ENCODE measurements at places on chromosomes 5 and 9. TPM values are rescaled to one million over a fixed set of nuclear protein-coding genes. Genes with fewer than 3 reads are reported as not detected.
A peak's percentile ranks its signal among the peaks of the same experiment; 100 is the strongest.

DNA sequence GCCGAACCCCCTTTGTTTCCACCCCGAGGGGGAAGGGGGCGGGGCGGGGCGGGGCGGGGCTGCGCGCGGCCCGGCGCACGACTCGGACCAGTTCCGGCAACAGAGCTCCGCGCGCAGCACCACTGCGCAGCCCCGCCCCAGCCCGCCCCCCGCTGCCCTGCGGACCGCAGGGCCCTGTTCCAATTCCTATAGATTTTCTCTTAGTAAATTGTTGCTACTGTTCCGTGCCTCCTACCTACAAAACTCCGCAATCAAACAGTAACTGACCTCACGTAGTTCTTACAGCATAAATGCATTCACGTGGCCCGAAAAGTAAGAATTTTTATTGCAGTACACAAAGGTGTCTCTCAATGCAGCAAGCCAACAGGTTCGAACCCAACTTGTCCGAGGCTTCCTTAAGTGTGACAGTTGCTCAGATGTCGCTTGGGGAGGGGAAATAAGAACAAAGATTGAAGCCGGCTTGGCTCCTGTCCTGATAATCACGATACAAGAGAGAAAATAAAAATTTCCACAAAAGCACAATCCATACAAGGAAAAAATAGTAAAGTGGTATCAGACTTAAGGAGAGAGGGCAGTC is 1.2 kb upstream of the RNF38 start:
- DNase-seq, result no peak

Gene TMEM171
- total RNA-seq, result 0.34 TPM

Gene GPR150
- total RNA-seq, result 0.30 TPM

- no peak for DNase-seq
Observed at GRCh38 chr5:38832810-38833209, 13.0 kb upstream of the OSMR start.

Gene CSF1R
- 27.0 TPM for total RNA-seq

GRCh38 chr5:35134278-35135030 is 86.7 kb upstream of the AGXT2 start:
- no peak for DNase-seq

GRCh38 chr5:64158827-64159226 is 6.8 kb upstream of the RNF180 start:
- no peak for DNase-seq

DNA sequence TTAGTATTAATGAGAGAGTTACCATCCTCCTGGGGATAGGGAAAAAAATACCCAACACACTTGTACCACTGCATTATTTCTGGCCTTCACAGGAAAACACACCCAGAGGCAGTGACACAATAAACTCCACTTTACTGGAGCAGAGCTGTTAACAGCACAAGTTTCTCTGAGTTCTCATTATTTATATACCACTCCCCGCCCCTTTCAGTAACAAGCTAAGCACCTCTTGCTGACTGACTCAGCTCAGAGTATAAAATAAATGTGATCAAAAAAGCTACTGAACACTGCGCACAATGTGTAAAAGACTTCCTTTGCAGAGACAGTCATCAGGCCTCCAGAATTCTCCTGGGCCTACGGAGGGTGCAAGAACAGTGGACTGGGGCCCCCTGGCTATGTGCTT is 21.6 kb downstream of the KLF9 start:
- no peak for DNase-seq

DNA sequence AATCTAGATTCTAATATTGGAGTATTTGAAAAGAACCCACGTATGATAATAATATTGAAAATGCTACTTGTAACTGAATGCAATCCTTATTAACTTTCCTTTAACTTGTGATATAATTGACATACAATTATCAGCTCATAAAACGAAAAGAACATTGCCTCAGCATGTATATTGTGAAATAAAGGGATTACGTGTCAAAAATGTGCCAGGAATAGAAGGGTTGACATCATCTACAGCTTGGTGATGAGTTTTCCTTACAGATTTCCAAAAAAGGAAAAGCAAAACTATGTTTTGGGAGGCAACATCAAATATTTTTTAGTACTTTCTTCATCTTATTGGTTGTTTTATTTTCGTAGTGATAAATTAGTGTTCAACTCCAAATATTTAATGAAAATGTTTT is 266.0 kb upstream of the PTGER4 start:
- no peak for DNase-seq

DNA sequence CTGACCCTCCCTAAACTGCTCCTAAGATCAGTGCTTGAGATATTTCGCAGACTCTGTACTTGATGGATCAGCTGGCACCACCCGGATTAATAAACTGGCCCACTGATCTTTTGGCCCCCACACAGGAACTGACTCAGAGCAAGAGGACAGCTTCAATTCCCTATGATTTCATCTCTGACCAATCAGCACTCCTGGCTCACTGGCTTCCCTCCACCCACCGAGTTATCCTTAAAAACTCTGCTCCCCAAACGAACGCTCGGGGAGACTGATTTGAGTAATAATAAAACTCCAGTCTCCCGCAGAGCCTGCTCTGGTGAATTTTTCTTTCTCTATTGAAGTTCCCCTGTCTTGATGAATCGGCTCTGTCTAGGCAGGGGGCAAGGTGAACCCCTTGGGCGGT is 36.5 kb upstream of the CD180 start:
- no peak for DNase-seq

Gene OR2Y1
- total RNA-seq, result not detected

DNA sequence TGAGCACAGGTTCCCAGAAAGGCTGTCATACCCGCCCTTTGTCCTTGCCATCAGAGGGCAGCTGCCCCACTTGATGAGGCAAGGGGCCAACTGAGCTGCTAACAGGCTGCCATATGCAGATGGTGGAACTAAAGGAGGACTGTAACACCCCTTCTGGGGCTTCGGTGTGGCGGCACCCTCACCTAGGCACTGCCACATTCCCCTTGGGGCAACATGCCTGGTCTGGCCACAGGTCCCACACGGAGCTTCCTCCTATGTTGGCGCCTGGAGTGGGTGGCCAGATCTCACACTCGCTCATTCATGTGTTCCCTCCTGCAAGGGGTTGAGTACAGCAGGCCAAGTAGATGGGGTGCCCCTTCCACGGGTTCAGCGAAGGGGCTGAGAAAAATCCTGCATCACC is 777.4 kb upstream of the CHD1 start:
- no peak for DNase-seq

DNA sequence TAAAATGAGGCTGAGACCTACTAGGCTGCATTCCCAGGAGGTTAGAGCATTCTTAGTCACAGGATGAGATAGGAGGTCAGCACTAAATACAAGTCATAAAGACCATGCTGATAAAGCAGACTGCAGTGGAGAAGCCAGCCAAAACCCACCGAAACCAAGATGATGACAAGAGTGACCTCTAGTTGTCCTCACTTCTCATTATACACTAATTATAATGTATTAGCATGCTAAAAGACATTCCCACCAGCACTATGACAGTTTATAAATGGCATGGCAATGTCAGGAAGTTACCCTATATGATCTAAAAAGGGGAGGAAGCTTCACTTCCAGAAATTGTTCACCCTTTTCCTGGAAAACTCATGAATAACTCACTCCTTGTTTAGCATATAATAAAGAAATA is 88.6 kb downstream of the PLPPR1 start:
- DNase-seq, result no peak

- no peak for DNase-seq
Observed at GRCh38 chr9:111854799-111855198, 41.8 kb upstream of the UGCG start.

Gene ZNF454
- 2.5 TPM for total RNA-seq

GRCh38 chr5:140875085-140876065 is at the start of gene PCDHA12:
Gene PCDHA12 (plus strand): TSS chr5:140875308. CDS start chr5:140875473, 165 bp downstream.
- DNase-seq, result peak; percentile 22

Gene GPRIN1
- 1.7 TPM for total RNA-seq

DNA sequence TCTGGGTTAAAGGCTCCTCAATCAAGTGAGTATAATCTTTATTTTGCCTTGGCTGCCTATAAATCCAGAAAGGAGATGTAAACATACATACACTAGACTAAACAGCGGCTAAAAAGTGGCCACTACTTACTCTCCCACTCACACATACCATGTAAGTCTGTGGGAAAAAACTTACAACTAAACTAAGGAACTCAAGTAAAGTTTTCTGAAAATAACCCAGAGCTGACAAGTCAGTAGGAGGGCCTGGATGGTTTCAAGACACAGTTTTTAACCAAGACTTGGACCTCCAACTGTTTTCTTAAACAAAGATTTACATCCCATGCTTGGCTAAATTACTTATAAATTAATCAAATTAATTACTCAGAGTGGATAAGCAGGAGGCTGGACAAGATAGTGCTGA is 64.5 kb downstream of the CEP120 start:
- DNase-seq, result no peak

Measured in upper lobe of left lung (tissue), 6 donors.